BE2C (cell line): ENCODE measurements at places on chromosomes 4 and X.

GRCh38 chrX:151815398-151815797, 80.9 kb downstream of the CNGA2 start:
- no peak for DNase-seq

DNA sequence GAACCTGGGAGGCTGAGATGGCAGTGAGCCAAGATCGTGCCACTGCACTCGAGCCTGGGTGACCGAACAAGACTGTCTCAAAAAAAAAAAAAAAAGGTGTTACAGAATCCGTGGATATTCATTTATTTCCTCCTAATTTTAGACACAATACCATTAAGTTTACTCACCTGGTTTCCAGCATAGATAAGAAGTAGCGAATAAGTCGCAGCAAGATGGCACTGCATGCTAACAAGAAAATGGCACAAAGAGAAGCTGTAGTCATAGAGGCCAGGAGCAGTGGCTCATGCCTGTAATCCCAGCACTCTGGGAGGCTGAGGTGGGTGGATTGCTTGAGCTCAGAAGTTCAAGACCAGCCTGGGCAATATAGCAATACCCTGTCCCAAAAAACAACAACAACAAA, 17.0 kb upstream of the MOB1B start:
- DNase-seq = no peak

DNA sequence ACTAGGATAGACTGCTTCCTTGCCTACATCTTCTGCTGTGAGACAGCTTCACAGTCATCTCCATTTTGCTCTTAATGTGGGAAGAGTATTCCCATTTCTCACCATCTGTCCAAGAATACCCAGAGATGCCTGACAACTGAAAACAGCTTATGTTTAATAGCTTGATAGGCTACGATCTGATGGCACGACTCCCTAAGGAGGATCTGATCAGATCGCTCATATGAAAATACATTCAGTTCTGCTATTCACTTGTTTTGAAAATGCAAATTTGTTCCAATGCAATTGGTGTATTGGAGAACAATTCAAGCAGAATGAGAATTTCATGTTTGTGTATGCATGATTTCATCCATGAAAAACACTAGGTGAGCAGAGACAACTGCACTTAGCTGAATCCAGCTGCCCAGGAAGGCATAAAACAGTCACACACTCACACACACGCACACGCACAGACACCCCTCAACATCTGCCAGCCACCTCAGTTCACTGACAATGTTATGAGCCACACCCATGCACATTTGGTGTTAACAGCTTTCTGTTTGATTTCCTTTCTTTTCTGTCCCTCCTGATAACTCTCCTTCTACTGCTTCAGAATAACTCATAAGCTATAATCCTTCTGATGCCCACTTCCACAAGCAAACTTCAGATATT, 29.6 kb downstream of the TRIML1 start:
- DNase-seq = no peak

- no peak for DNase-seq
Measured at GRCh38 chr4:10747186-10747585, 62.6 kb upstream of the CLNK start.

DNA sequence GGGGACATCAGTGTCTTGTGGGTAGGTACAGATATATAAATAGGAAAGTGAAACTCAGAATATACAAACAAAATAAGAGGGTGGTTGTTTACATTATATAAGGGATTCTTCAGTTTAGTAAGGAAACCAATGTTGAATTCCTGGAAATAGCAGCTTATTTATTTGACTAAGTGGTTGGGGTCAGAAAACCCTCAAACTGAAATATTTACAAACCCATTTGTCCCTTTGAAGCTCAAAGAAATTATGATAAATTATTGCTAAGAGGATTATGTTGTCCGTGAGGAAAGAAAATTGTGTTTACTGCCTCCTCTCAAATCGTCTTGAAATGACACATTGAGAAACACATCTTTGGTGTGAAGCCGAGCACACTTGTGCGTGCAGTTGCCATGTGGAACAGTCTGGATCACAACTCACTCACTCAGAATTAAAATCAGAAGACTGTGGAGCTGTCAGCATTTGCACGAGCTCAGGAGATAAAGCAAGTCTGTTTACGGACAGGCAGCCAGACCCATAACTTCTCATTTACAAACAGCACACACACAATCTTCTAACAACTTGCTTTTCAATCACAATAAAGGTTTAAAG, 46.8 kb upstream of the SETD7 start:
- DNase-seq = no peak

DNA sequence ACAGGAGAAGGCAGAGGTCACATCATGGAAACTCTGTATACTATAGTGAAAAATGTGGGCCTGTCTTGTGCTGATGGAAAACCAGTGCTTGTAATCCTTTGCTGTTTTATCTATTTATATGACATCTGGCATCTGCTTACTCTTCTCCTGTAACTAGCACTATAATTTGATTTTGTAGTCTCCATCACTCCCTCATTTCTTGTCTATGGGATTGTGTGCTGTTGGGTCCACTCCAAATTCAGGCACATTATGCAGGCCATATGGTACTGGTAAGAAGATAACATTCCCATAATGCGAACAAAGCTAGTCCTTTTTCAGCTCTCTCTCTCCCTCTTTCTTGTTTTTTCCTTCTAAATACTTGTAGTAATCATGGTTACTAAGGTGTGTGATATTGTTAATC, 581.2 kb upstream of the IGFBP7 start:
- no peak for DNase-seq

DNA sequence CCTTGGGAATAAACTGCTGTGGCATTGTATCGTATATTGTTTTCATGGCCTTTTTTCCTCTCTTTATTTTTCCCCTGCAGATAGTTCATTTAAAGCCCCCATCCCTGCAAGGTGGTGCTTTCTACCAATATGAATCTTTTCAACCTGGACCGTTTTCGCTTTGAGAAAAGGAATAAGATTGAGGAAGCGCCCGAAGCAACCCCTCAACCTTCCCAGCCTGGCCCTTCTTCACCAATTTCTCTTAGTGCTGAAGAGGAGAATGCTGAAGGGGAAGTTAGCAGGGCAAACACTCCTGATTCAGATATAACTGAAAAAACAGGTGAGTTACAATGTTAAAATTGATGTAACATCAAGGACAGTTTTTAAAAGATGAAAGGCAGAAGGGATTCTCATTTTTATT, 601 bp downstream of the SMARCAD1 start:
- no peak for DNase-seq

- no peak for DNase-seq
Measured at GRCh38 chr4:160969925-160970324, 1193.9 kb downstream of the FSTL5 start.

DNA sequence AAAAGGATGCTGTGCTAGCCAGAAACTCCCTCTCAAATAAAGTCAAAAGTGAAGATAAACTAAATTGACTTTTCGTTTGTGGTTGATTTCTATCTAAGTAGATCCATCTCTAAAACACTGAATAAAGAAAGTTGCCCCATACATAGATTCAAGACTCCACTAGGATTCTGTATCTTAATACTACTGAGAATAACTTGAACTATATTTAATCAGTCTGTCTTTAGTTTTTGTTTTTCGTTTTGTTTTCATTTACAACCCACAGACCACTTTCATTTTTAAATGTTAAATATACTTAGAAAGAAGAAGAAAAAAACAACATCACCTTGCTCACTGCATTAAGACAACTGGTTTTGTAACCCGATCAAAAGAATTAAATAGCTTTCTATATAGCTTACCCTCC, 655.0 kb downstream of the RPA4 start:
- no peak for DNase-seq

DNA sequence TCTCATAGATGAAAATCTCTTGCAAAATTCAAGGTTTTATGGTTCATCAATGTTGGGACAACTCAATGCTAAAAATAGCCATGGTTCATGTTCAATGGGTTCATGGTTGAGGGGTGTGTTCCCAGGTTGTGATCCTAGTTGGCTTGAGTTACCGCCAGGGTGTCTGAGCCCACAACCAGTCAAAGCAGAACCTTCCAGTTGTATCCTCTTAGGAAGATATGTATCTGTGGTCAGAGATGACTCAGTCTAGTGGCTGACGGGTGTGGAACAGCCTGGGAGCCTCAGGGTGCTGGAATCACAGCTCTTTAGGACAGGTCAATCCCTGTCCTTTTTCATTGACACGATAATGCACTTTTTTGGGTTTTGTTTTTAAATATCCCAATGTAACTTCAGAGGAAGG, 192.3 kb upstream of the NR3C2 start:
- no peak for DNase-seq

GRCh38 chrX:143664302-143664701, 28.4 kb upstream of the SLITRK4 start:
- no peak for DNase-seq

DNA sequence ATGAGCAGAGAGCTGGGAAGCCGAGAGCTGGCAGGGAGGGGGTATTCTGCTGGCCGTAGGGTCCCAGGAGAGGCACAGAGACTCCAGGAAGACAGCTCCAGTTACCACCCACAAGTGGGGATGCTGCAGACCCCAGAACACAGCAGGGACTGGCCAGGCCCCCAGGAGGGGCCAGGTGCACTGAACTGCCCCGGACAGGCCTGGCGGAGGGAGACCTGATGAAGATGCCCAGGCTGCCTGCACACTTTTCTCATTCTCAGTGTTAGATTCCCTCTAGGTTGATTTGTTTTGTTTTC, 110.8 kb downstream of the CPZ start:
- no peak for DNase-seq

- no peak for DNase-seq
Measured at GRCh38 chr4:41575207-41575606, 37.2 kb downstream of the LIMCH1 start.

- no peak for DNase-seq
Measured at GRCh38 chr4:22463179-22463578, 52.7 kb downstream of the ADGRA3 start.
